ENCODE measurements at places on chromosomes 13 and 19.

- no peak for DNase-seq
These were observed 21.4 kb upstream of the MICU2 start for GRCh38 chr13:21625366-21625765.

DNA sequence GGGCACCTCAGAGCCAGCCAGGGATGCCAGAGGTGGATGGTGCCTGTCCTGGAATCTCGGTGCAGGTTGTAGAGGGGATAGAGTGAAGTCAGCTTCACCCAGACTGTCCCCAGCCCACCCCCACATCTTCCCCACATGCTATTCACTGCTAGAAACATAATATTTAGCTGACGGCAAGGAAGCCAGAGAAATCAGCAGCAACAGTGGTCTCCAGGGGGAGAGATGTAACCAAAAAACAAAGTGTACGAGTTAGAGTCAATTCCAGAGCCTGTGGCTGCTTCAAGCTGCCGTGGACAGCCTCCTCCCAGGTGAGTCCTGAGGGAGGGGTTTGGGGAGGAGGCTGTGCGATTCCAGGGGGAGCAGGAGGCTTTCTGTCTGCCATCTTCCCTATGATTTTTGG, 97.6 kb downstream of the ZNF536 start:
- no peak for DNase-seq

GRCh38 chr19:18644196-18645034, 7.6 kb downstream of the KLHL26 start:
- no peak for DNase-seq

DNA sequence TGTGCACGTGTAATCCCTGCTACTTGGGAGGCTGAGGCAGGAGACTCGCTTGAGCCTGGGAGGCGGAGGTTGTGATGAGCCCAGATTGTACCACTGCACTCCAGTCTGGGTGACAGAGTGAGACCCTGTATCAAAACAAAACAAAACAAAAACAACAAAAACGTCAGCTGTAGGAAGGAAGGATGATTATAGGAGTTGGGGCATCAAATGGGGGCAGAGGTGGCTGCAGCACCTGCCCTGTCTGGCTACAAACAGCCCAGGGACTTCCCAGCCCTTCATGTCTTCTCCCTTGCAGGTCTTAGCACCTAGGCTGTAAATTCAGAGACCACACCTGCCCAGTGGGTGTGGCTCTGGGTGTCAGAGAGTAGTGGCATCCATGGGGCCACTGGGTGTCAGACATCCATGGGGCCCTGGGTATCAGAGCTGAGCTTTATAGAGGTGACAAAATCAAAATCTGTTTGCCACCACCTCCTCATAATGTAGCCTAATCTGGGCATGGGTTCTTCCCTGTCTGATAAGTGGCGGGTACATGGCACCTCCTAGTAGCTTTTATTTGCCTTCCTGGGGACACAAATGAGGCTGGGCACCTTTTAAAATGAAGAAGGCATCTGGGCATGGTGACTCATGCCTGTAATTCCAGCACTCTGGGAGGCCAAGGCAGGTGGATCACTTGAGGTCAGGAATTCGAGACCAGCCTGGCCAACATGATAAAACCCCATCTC, 4.7 kb upstream of the B3GNT3 start:
- DNase-seq, result no peak

GRCh38 chr19:49997709-49998108, 27.5 kb downstream of the VRK3 start:
- DNase-seq, result no peak

DNA sequence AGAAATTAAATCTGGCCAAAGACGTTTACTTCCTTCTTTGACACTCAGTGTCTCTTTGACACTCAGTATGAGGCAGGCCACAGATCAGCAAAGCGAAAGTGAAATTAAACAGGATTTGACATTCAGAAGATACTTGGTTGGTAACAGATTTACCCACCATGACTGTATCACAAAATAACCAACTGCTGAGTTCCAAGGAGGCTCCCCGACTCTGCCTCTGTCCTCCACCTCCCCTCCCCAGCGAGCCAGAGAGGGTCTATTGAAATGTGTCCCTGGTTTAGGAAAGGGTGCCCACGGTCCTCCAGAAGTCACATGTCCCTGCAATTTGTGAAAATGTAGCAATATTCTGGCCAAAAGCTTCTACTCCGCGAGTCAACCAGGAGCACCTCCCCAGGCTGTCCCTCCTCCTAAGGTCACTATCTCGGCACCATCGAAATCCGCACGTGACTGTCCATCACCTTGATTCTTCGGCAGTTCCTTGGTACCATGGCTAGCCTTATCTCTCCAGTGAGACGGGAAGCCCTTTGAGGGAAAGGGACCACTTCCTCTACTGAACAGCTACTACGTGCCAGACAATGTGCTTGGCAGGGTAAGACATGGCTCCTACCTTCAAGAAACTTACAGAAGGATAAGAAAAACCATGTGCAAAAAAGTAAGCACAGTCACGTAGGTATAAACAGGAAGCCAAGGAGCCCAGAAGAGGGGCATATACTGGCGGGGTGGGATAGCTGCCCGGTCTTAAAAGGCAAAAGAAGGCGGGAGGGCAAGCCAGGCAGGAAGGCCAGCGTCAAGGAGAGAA, 1.5 kb downstream of the N4BP2L1 start:
- DNase-seq, result no peak

DNA sequence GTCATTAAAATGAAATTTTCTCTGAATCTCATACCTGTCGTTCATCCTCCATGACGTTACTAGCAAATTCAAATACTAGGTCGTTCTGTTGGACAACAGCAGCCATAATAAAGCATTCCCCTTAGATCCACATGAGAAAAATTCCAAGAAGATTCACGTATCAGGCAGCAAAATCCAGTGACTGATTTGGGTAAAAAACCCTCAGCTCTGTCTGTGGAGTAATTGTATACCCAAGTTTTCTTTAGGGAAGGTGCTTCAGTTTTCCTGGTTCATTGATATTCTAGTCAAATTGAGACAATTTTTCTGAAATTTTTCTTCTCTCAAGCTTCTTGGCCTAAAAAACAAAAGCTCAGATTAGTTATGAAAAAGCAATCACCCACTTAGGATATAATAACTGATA, 37.2 kb downstream of the ELF1 start:
- no peak for DNase-seq

- DNase-seq, result no peak
These were observed 15.7 kb upstream of the FBXL3 start for GRCh38 chr13:77042566-77043177.

GRCh38 chr19:7778081-7778480, 15.0 kb downstream of the CLEC4M start:
- DNase-seq, result no peak

- peak; percentile 19 for DNase-seq
These were observed 122.1 kb downstream of the COG6 start for GRCh38 chr13:39777527-39778061.

GRCh38 chr13:76950101-76950500, 1.8 kb downstream of the ACOD1 start:
- DNase-seq, result no peak

GRCh38 chr19:11452620-11453310, 17.3 kb downstream of the PRKCSH start:
- DNase-seq, result no peak

DNA sequence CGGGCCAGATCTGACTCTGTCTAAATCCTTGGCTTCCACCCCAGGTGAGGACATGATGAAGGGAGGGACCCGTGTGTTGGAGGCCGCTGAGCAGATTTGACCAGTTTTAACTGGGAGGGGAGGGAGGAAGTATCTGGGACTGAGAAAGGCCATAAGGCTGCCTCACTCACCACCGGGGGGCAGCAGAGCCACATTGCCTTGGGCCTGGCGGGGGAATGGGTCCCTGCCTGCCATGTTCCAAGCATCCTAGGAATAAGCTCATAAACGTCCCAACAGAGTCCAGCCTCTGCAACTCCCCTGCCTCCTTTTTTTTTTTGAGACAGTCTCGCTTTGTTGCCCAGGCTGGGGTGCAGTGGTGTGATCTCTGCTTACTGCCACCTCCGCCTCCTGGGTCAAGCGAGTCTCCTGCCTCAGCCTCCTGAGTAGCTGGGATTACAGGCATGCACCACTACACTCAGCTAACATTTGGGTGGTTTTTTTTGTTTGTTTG, 15.5 kb downstream of the MAST3 start:
- DNase-seq, result peak; percentile 66

- no peak for DNase-seq
These were observed 15.0 kb downstream of the PRODH2 start for GRCh38 chr19:35797663-35798062.

- no peak for DNase-seq
These were observed 7.9 kb downstream of the SAMD4B start for GRCh38 chr19:39350156-39350555.

DNA sequence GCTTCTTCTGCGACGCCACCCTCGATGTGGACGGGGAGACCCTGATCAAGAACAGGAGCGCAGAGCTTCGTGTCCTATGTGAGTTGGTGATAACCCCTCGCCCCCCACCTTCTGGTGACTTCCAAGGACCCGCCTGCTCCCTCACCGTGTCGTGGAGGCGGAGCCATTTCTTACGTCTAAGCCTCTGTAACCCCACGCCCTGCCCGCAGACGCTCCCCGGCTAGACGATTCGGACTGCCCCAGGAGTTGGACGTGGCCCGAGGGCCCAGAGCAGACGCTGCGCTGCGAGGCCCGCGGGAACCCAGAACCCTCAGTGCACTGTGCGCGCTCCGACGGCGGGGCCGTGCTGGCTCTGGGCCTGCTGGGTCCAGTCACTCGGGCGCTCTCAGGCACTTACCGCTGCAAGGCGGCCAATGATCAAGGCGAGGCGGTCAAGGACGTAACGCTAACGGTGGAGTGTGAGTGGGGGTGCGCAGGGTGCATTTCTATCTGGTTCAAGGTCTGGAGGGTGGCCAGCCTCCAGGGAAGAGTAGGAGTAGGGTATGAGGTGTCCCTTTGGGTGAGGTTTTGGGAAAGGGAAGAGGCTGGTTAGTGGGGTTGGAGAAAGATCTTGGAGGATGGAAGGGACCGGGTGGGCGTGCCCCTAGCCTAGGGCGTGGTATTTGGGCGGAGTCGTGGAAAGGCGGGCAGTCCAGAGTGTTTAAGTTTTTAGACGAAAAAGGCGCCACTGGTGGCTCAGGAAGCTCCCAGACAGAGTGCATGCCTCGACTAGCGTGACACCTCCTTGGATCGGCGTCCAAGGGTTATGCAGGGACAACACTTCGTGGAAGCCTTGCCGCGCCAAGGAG, 3.3 kb downstream of the ICAM5 start:
- no peak for DNase-seq

DNA sequence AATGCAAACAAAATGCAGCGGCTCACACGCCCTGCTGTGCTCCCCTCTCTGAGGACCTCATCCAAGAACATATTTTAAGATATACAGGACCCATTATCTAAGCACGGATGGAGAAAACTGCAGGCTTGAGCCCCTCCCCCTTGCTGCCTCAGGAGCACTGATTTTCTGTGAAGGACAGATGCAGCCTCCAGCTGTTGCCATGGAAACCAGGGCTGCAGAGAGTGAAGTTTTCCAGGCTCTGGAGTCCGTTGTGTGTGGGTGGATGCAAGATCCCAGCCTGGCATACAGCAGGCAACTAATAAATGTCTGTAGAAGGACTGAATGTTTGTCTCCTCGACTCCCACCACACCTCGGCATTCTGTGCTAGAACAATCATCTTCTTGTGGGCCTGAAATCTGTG, 105.6 kb upstream of the PEG3 start:
- DNase-seq, result no peak

GRCh38 chr19:46926170-46927071, 65.6 kb downstream of the ARHGAP35 start:
- DNase-seq, result no peak

Data from amniotic stem cell (primary cell).